ENCODE measurements at places on chromosomes 1 and 21.

- peaks cover 8% of the 10 kb centered on the region for H3K4me1 ChIP-seq
- H3K4me3 ChIP-seq: no peak overlapping the region
- H3K27me3 ChIP-seq: no peaks in the 10 kb centered on the region
Observed at GRCh38 chr1:27643600-27644368, 8.8 kb upstream of the FGR start.

GRCh38 chr1:37317870-37318467 lies 156.4 kb upstream of the ZC3H12A start:
- H3K4me1 ChIP-seq: peaks cover 9% of the 10 kb centered on the region
- no peaks in the 10 kb centered on the region for H3K36me3 ChIP-seq
- no peak overlapping the region for H3K4me3 ChIP-seq

- no peaks in the 10 kb centered on the region for H3K36me3 ChIP-seq
- H3K27me3 ChIP-seq: peaks cover 16% of the 10 kb centered on the region
- no peak overlapping the region for H3K27ac ChIP-seq
- no peak for DNase-seq
Observed at GRCh38 chr1:19643121-19643520, 990 bp upstream of the NBL1 start.

DNA sequence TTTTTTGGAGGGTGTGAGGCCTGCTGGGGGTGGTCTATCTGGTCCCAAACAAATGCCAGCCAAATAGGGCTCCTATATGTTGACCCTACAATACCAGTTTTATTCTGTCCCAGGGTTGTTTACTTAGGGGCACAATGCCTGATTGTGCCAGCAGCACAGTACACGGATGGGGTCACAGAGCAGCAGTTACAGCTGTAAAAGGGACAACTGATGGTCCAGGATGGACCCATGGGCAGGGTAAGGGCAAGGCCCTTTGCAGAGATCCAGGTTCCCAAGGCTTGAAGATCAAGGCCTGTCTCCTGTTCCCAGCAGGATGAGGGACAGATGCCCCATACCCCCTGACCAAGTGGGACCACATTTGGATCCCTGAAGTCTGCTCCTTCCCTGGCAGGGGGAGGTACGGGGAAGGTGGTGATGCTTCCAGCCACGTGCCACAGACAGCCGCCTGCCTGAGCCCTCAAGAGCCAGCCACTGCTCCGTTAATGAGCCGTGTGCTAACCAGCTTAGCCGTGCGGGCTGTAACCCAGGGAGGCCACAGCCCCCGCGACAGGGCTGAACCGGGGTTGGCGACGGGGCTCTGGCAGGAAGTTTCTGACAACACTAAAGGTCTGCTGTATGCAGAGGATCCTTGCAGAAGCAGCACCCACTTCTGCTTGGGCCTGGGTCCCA lies 18.2 kb downstream of the SLC6A9 start:
- peaks cover 48% of the 10 kb centered on the region for H3K4me1 ChIP-seq
- no peak for DNase-seq
- H3K36me3 ChIP-seq: no peaks in the 10 kb centered on the region
- H3K4me3 ChIP-seq: no peak overlapping the region

DNA sequence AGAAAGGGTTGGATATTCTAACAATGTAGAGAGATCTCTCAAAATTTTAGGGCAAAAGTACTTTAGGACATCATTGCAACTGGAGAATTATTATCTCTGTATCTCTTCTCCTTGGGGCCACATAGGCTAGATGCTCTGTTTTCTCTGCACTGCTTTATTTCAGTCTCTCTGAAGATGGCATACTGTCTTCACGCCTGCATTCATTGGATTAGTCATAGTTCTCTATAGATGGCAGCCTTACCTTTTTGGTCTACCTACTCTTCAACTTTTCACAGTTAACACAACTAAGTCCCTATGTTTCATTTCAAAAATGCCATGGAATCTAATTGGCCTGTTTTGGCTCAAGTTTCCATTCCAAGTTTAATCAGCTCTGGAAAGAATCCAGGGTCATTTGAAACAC lies 1623.3 kb upstream of the B3GALT2 start:
- H3K36me3 ChIP-seq: no peaks in the 10 kb centered on the region
- no peak for DNase-seq
- H3K4me3 ChIP-seq: no peak overlapping the region
- no peaks in the 10 kb centered on the region for H3K4me1 ChIP-seq

- no peaks in the 10 kb centered on the region for H3K4me1 ChIP-seq
- no peaks in the 10 kb centered on the region for H3K27me3 ChIP-seq
- DNase-seq: no peak
- H3K27ac ChIP-seq: no peak overlapping the region
- H3K4me3 ChIP-seq: no peak overlapping the region
Observed at GRCh38 chr1:192081359-192081758, 76.9 kb upstream of the RGS18 start.

DNA sequence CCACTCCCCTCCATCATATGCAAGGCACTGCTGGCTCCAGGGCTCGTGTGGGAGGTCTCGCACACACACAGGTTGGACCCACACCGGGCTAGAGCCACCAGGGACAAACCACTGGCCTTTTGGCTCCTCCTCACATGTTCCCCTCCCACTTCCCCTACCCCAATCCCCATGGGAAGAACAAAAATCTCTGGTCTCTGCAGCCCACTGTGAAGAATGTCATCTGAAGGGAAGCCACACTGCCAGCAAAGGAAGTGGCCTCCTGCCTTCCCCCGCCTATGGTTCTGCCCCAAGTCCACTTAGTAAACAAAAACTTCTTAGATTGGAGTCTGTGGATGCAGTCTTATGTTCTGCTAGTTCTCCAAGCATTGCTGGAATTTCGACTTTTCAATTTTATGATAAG lies 24.2 kb downstream of the OLFML3 start:
- H3K27me3 ChIP-seq: peaks cover 34% of the 10 kb centered on the region
- H3K4me1 ChIP-seq: 0 out of 2 replicates have a peak, but pooled peaks cover 2% of the 10 kb centered on the region
- DNase-seq: no peak
- no peaks in the 10 kb centered on the region for H3K36me3 ChIP-seq
- no peak overlapping the region for H3K4me3 ChIP-seq

DNA sequence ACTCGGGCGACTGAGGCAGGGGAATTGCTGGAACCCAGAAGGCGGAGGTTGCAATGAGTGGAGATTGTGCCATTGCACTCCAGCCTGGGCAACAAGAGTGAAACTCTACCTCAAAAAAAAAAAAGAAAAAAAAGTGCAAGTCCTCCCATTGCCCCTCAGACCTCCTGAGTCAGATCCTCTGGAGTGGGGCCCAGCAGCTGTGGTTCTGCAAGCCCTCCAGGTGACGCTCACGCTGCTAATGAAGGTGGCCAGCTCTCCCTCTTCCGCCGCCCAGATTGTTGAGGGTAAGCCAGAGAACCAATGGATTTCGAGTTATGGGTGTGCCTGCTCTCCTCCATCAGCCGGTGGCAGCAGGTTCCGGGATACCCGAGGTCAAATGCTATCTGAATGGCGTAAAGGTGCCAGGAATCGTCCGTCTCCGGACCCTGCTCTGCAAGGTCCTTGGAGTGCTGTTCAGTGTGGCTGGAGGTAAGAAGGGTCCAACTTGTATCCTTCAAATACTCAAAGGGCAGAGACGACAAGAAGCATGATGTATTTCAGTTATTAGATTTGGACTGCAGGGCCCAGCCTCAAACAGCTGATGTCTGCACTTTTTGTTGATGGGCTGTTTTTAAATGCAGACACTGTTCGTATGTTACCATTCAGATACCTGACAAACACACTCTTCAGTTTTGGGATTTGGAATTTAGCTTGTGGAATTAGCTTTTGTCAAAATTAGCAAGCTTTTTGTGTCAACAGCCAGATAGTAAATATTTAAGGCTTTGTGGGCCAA lies 17.6 kb downstream of the CLCN6 start:
- no peaks in the 10 kb centered on the region for H3K27me3 ChIP-seq
- no peak overlapping the region for H3K27ac ChIP-seq
- H3K36me3 ChIP-seq: peaks cover 83% of the 10 kb centered on the region
- DNase-seq: no peak
- no peaks in the 10 kb centered on the region for H3K4me1 ChIP-seq
- H3K4me3 ChIP-seq: no peak overlapping the region

GRCh38 chr1:8004803-8005573 lies 21.1 kb downstream of the ERRFI1 start:
- H3K27me3 ChIP-seq: no peaks in the 10 kb centered on the region
- peaks cover 2% of the 10 kb centered on the region for H3K36me3 ChIP-seq
- no peak overlapping the region for H3K4me3 ChIP-seq
- H3K27ac ChIP-seq: peak overlapping the region; percentile 72
- H3K4me1 ChIP-seq: peaks cover 22% of the 10 kb centered on the region

DNA sequence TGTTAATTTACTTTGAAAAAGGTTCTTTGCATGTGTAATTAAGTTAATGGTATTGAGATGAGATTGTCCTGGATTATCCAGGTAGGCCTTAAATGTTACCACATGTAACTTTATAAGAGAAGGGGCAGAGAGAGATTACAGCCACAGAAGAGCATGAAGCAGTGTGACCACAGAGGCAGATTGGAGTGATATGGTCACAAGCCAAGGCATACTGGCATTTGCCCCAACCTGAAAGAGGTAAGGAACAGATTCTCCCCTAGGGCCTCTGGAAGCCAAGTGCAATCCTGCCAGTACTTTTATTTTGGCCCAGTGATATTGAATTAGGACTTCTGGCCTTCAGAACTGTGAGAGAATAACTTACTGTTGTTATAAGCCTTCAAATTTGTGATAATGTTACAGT lies 23.0 kb downstream of the RNF2 start:
- no peak overlapping the region for H3K4me3 ChIP-seq
- H3K27ac ChIP-seq: no peak overlapping the region
- H3K27me3 ChIP-seq: no peaks in the 10 kb centered on the region
- peaks cover 10% of the 10 kb centered on the region for H3K36me3 ChIP-seq
- no peaks in the 10 kb centered on the region for H3K4me1 ChIP-seq

DNA sequence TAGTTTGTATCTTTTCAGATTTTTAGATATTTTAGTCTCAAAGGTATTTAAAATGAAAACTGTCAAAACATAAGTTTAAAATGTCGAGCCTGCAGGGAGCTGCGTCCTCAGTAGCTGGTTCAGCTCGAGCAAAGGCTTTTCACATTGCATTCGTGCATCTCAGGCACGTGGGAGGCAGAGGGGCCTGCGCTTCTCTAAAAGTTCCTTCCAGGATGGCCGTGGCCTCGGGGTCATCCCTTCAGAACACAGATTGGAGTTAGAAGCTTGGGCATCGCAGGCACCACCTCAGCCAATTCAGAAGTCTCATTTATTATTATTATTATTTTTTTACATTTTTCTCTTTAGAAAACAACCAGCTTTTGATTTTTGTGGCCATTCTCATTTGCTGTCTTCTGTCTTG lies 66.9 kb upstream of the DIP2A start:
- peaks cover 63% of the 10 kb centered on the region for H3K36me3 ChIP-seq
- H3K4me3 ChIP-seq: no peak overlapping the region
- no peak overlapping the region for H3K27ac ChIP-seq
- DNase-seq: no peak
- peaks cover 27% of the 10 kb centered on the region for H3K4me1 ChIP-seq
- H3K27me3 ChIP-seq: no peaks in the 10 kb centered on the region

- no peaks in the 10 kb centered on the region for H3K4me1 ChIP-seq
- peaks cover 26% of the 10 kb centered on the region for H3K36me3 ChIP-seq
- no peak overlapping the region for H3K4me3 ChIP-seq
Observed at GRCh38 chr1:10490286-10490970, 15.7 kb downstream of the PEX14 start.
